ENCODE measurements at places on chromosomes 3 and 15. TPM values are rescaled to one million over a fixed set of nuclear protein-coding genes. Genes with fewer than 3 reads are reported as not detected.

GRCh38 chr15:90902840-90903732 is at the start of gene MAN2A2:
MAN2A2 (plus strand) TSS chr15:90903302; CDS start chr15:90904208, 906 bp downstream.
- no peak for DNase-seq

PLA2G4B gene
- 13.6 TPM for total RNA-seq

GRCh38 chr3:144142151-144142840 is 170.7 kb downstream of the DIPK2A start:
- DNase-seq: no peak

- DNase-seq: no peak
Observed at GRCh38 chr15:39511000-39511915, 69.6 kb upstream of the THBS1 start.

CCR8 gene
- total RNA-seq: not detected
